Dorsolateral prefrontal cortex (tissue), 122 donors: ENCODE measurements at places on chromosomes 1 and 21.
A peak's percentile ranks its signal among the peaks of the same experiment; 100 is the strongest.

- no peak for DNase-seq
These were observed 43.6 kb upstream of the EDN2 start for GRCh38 chr1:41528106-41528505.

GRCh38 chr1:188706742-188707141 lies 1770.9 kb downstream of the BRINP3 start:
- DNase-seq: no peak

DNA sequence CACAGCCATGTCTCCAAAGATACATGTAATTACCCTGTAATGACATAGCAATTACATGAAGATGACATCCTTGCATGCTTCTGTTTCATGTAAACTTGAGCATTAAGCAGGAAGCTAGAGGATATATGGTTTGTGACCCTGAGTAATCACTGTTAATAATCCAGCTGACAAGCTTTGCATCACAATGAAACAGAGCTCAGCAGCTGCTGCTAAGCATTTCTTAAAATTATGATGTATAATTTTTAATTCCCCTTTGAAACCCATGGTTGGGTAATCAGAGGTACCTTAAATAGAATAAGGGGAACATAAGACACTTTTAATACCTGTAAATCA lies 293.5 kb downstream of the NTNG1 start:
- no peak for DNase-seq

DNA sequence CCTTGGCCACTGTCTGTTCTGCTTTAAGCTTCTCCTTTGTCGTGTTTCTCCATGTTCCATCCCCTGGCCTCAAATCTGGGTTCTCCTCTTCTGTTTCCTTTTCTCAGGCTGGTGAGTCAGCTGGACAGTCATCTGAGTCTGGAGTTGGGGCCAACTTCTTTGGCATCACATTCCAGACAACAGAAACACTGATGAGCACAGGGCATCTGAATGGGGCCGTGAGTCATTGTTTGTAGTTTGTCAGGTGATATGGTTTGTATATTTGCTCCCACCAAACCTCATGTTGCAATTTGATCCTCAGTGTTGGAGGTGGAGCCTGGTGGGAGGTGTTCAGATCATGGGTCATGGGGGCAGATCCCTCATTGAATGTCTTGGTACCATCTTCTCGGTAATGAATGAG lies 14.3 kb upstream of the OLIG2 start:
- DNase-seq: no peak

DNA sequence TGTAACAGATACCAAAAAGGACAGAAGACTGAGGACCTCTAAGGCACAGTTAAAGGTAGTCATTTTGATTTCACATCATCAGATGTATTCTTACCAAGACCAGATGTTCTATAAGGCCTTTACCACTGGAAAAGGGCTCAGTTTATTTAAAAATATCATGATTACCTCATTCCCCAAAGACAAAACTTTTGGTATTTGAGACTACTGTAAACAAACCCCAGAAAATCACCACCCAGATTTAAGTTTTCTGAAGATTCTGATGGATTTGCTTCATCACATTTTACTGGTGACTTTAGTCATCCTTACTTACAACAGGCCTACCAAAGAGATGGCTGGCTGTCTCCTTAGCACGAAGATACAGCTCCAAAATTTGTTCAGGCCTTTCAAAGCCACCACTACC lies 8.3 kb downstream of the ENAH start:
- no peak for DNase-seq

DNA sequence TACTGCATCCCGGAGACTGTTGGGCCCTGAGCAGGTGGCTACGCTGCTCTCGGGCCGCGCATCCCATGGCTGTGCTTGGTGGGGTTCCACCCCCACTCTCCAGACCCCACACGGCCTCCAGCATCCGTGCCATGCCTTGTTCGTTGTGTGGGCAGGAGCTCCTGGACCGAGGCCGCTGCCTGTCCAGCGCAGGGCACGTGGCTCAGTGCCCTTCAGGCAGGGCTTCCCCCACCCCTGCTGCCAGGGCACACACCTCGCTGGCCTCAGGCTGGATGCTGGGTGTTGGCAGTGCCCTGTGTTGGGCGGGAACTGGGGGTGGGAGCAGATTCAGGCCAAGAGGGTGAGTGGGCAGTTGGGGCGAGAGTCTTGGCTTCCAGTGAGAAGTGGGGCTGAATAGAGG lies 9.9 kb downstream of the PRKCZ start:
- no peak for DNase-seq

- no peak for DNase-seq
These were observed 640.4 kb upstream of the ADGRL4 start for GRCh38 chr1:79646880-79647279.

DNA sequence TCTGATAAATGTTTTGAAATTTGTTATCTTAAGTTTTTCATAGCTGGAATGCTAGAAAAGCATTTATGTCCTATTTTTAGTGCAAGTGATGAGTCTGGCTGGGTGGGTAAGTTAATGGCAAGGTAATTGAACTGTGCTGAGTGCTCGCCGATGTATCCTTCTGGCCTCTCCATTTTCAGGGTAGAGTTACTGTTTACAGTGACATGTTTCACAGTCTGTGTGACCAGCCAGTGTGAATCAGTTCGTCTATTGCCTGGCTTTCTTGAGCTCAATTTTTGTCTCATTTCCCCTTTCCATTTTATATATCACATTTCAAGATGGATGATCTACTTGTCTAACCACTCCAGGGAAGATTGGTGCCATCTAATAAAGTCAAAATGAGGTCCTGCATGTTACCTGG lies 44.1 kb downstream of the ITSN1 start:
- DNase-seq: no peak

- DNase-seq: no peak
These were observed 164.7 kb upstream of the RGS18 start for GRCh38 chr1:191993549-191993948.

DNA sequence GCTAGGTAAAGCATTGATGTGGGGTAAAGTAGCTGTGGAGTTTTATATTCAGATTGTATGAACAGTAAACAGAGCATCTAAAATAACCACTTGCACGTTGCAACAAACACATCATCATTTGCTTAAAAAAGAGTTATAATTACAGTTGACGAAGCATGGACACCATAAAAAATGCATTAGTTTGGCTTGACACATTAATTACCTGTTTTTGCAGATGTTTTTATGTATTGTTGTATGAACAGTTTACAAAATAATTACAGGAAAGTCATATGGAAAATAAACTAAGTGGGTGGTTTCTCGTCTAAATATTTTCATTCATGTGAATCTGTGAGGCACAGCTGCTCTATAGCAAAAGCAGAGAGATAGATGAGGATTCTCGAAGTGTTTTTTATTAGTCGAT lies 108.3 kb downstream of the RPS6KC1 start:
- DNase-seq: no peak

GRCh38 chr1:180691322-180691913 lies 59.6 kb downstream of the XPR1 start:
- DNase-seq: no peak

DNA sequence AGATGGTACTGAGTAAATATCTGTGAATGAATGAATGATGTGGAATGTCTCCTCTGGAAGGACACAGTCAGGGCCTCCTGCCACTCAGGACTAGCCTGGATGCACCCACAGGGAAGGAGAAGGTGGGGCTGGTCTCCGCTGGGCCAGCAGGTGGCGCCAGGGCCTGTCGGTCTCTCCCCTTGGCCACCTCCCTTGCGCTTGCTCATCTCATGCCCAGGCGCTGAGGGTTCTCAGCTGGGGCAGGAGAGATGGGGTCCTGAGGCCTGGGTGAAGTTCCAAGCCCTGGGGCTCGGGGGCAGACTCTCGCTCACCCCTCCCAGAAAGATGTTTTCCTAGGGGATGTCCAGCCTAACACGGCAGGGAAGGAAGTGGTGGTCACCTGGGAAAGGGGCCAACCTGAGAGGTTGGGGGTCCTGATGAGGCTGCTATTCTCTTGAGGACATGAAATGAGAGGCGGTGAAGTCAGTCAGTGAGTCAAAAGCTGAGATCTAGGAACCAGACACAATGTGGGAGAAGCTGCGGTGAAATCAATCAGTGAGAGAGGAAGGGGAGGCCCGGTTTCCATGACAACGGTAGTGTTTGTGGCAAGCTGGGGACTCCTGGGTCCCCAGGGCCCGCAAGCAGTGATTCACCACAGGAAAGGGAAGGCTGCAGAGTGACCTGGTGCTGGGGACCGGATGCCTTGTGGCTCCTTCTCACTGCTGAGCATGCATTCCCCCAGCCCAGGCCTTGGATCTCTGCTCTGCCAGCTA lies 14.6 kb upstream of the MEX3A start:
- peak; percentile 93 for DNase-seq

DNA sequence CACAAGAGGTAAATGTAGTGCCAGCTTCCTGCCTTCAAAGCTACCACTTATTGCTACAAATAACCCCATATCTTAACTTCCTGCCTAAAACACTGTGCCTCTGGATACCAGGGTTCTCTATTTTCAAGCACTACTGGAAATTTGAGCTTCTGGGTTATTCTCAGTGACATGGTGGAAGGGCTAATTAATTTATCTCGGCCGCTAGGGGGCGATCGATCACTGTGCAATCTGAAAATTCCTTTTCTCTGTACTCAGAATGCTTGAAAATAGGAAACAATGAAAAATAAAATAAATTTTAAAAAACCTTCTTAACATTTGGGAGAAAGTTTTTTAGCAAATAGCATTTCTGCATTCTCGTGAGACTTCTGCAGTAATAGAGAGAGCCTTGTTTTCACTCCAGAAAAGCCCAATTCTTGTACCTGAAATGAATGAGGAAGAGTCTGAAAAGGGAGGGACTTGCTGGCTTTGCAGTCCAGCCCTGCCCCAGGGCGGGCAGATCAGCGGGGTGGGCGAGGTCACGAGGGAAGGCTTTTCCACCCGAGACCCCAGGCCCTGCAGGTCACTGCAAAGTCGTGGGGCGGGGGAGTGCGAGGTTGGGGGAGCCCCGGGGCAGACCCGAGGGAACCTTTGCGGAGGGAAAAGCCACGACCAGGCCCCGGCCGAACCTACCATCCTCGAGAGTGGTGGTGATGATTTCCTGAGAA lies 276.7 kb downstream of the PCP4 start:
- DNase-seq: peak; percentile 68

DNA sequence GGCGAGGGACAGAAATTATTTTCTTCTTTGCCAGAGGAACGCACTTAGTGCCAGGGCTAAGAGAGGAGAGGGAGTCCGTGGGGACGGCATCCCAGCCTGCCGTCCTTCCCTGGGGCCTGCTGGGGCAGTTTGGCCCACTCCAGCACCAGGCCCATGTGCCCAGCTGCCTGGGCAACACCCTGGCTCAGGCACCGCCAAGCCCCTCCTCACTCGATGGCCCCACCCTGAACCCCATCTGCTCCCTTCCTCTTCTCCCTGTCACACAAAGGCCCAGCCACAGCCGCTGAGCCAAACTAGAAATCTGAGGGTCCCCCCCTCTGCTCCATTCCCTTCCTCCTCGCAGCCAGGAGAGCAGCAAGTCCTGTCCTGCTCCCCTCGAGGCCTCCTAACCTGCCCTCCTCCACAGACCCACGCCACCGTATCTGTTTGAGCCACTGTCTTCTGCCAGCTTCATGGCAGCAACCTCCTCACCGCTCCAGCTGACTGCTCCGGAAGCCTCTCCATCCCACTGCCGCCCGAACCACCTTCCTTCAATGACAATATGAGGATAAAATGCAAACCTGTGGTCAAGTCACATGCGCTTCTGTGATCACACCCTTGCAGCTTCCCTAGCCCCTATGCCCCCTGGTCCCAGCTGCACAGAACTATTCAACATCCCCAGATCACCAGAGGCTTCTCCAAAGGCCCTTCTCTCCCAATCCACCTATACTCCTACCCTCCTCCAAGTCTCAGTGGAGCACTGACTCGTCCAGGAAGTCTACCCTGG lies 8.4 kb upstream of the TNNI1 start:
- no peak for DNase-seq

GRCh38 chr1:6675941-6676340 lies 25.7 kb downstream of the DNAJC11 start:
- no peak for DNase-seq

- DNase-seq: no peak
These were observed 2.1 kb upstream of the GFI1 start for GRCh38 chr1:92488832-92489231.

DNA sequence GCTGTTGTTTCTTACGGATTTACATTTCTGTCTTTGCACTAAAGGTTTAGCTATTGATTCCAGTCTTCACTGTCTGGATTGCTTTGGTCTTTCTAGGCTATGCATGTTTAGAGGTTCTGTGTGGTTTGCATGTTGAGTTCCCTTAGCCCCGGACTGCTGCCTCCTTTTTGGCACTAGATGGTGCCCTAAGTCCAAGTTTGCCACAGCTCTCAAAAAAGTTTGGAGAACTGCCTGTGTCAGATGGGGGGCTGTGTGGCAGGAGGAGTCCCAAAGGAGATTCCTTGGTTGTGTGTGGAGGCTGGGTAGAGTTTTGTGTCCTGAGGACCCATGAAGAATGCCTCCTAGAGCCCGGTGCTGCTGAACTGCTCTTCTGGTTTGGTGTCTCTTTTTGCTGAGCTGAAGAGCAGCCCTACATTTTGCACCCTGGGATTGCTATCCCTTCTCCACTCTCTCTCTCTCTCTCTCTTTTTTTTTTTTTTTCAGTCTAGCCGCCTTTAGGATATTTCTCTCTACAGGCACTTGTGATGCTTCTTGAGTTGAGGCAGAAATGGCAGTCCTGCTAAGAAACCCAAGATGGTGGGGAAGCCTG lies 74.4 kb downstream of the PTGS2 start:
- no peak for DNase-seq

DNA sequence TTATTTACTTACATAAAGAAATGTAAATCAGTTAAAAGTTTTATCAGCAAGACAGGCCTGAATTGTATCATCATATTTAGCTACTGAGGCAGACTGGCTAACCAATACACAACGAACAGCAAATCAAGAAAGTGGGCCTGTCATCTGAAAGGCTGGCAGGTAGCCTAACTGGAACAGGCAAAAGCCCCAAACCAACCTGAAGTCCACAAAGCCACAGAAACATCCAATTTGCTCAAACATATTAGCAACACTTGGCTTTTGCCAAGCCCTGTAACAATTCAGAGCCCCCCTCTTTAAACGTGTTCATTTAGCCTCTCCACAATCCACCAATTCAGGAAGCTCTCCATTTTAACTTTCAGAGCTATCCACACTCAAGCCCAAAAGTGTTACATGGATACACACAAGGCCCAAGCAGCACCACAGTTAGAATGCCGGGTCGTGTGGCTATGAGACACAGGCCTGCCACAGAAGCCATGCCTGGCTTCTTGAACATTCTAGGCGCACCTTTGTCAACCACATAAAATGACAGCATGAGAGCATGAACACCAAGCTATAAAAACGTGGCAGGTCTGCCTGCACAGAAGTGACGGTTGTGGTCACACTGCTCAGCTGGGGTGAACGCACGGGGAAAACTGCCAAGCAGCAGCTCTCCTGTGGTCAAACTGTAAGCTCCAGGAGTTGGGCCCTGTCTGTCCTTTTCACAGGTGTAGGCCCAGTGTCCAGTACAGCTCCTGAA lies 49.3 kb downstream of the CD34 start:
- no peak for DNase-seq

GRCh38 chr1:156146769-156147405 lies 6.5 kb upstream of the SEMA4A start:
- DNase-seq: peak; percentile 42

GRCh38 chr21:25515484-25516405 lies 91.5 kb downstream of the MRPL39 start:
- no peak for DNase-seq

DNA sequence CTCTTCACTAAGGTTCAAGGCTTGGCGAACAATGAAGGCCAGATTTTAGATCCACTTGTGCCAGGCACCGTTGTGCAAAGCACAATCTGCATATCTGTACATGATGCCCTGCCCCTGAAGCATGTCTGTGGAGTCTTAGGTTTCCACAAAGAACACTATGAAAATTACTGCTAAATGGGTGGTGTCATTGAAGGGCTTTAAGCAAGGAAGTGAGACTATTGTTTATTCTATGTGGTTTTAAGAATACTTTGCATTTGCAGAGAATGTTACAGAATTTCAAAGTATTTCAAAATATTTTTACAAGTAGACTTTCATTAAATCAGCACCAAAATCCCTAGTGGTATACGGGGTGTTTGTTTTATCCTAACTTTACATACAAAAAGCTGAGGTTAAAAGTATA lies 8.8 kb downstream of the TSEN15 start:
- no peak for DNase-seq
